SK-N-SH (cell line): ENCODE measurements at places on chromosomes 3 and 15.

DNA sequence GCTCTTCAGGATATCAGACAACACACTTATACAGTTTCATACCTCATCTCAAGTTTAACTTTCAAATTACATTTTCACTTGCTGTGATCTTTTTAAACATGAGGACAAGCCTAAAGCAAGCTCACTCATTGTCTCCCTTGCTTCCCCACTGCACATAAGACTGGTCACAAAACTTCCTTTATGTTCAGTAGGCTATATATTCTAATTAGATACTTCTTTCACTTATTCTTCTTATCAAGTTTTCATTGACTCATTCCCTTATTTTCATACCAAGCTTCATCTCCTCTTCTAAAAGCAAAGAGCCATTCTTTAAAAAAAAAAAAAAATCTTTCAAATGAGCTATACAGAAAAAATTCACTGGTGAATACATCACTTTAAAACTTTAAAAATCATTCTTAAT lies 62.6 kb downstream of the ESYT3 start:
- no peak for DNase-seq

GRCh38 chr15:90729261-90729660 lies 12.1 kb downstream of the BLM start:
- no peak for DNase-seq

DNA sequence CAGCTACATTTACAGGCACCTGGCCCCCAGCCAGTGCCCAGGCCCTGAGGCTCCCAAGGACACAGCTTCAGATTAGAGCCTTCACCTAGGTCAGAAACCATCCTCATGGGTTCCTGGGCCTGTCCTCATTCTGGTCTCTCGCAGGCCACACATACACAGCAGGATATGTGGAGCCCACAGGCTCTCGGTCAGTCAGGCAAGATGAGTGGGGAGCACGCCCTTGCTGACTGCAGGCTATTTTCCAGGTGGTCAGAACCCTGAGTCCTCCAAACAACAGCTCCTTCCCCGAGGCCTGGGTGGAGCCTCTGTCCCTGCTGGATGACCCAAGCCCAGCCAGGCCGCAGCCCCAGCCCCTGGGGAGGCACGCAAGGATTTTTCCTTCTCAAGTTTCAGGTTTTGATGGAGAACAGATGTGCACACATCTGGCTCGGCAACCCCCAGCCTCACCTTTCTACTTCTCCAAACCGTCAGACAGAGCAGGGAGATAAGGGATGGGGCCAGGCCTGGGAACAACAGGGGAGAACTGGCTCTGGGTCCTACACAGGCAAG lies 1.6 kb downstream of the STRA6 start:
- DNase-seq, result peak; percentile 56

DNA sequence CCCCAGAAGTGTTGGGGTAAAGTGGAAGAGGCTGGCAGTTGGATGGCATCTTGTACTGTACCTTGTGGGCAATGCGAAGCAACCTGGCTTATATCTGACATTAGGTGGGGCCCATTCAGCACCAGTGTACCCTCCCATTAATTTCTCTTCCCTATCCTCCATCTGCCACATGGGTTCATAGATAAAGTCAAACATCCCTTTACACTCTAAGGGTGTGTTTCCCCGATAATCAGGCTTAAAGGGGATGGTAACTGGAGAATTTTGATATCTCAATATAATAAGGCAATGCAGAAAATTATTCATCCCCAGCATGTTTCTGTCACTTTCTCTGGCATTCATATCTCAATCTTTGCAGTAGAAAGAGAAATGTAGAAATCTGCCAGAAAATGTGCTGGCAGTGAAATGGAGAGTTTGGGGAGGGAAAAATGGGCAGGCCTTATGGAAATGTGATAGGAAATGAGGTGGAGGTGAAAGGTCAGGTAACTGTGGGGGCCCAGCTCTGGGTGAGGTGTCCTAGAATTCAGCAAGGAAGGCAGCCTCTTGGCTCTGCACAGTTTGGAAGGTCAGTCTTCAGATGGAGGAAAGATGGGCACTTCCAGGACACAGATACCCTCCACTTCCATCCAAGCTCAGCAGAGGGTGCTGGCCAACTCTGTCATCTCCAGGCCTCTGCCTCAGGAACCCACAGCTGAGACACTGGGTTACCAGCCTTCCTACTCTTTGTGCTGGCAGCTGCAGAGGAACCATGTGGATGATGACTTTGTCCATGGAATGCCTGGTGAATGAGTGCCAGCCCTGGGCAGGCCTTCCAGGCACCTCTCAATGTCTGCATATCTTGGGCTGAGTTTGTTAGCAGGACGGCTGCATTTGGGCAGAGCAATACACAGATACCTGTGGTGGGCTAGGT lies 325.9 kb upstream of the CTDSPL start:
- no peak for DNase-seq

GRCh38 chr15:88832820-88833730 lies 29.8 kb downstream of the ACAN start:
- DNase-seq, result no peak

DNA sequence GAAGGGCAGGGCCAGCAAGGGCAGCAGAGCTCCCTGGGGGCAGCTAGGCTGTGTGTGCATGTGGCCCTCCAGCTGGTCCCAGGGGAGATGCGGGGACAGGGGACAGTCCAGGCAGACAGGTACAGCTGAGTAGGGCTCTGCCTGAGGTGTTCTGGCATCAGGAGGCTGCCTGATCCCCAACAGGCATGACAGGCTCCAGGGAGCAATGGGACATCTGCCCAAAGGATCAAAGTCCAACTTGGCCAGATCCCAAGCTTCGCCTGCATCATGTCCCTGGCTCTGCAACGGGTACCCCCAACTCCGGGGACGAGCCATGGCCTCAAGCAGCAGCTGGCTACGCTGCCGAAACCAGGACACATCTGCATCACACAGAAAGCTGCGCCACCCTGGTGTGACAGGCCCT lies 21.8 kb downstream of the ATRIP start:
- peak; percentile 60 for DNase-seq

DNA sequence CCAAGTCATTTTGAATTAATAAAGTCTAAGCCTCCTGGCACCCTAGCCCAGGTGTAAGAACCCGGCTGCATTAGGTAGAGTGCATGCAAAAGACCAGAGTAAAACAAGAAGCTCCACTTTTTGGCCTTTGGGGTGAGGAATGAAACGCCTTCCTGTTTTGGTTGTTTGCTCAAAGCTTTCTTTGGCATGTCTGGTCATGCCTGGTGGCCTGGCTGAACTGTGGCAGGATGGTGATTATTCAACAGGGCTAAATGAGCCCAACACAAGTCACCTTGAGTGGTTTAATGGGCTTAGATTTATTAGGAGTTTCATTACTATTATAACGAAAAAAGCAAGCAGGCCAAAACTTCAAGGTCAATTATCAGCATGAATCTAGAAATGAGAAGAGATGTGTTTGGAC lies 40.9 kb upstream of the LDHAL6B start:
- DNase-seq, result no peak

GRCh38 chr3:54621184-54621583 lies 306.7 kb downstream of the LRTM1 start:
- DNase-seq, result peak; percentile 78

DNA sequence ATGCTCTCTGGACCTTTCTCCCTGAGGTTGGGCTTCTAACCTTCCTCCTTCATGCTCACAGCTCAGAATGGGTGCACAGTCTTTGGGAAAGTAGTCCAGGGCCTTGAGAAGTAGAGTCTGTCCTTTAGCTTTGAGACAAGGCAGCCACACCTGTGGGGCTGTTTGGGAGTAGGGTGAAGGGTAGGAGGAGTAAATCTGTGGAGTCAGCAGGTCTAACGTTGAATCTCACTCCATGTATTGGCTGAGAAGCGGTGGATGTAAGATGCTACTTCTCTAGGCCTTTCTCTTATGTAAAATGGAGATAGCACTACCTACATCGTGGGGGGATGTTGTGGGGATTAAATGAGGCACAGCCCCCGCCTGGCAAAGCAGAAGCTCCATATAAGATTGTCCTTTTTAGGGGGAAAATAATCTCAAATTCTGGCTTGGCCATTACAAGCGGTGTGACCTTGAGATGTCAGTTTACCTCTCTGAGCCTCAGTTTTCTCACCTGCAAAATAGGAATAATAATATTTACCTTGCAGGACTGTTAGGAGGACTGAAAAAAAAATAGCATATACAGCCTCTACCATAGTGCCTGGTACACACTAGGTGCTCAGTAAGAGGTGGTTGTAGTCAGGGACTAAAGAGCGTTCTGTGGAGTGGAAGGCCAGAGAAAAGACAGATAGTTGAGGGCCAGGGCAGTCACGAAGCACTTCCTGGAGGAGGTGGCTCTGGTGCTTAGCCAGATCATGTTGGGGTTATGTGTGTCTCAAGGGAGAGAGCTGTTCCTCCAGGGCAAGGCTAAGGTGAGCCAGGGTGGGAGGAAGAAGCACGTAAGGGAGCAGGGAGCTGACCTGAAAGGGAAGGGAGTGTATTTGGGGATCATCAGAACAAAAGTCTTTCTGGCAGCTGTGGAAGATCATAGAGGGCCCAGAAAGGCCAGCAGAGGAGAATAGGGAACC lies 82.8 kb upstream of the MRPS22 start:
- no peak for DNase-seq

DNA sequence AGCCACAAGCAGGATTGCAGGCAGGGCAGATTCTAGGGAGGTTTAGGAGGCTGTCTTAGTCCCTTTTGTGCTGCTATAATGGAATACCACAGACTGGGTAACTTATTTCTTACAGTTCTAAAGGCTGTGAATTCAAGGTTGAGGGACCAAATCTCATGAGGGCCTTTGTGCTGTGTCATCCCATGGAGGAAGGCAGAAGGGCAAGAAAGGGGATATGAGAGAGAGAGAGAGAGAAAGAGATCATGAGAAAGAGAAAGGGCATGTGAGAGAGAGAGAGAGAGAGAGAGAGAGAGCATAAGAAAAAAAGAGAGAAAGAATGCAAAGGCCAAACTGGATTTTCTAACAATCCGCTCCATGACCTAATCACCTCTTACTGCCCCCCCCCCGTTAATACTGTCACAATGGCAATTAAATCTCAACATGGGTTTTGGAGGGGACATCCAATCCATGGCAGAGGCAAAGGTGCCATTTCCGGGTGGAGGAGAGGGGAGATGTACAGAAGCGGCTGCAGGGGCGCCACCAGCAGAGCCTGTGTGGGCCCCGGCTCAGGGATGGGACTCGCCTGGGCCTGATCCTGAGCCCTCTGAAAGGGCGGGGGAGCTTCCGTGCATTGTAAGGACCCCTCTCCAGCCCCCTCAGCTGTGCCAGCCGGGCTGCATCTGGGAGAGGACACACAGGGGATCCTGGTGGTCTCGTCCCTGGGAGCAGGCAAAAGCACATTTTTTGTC lies 20.5 kb downstream of the MRPS11 start:
- DNase-seq, result no peak

GRCh38 chr3:175518459-175518858 lies 659.3 kb downstream of the NAALADL2 start:
- no peak for DNase-seq

- DNase-seq, result no peak
Measured at GRCh38 chr3:174355505-174355904, 503.6 kb upstream of the NAALADL2 start.
